ENCODE measurements at places on chromosomes 3 and 15. TPM values are rescaled to one million over a fixed set of nuclear protein-coding genes. Genes with fewer than 3 reads are reported as not detected.

Gene PTH1R
- 7.8 TPM for total RNA-seq

Gene C3orf85
- total RNA-seq, result not detected

Gene VWA5B2
- 3.2 TPM for total RNA-seq

Gene LYSMD4
- 11.6 TPM for total RNA-seq

- no peak for ATAC-seq
Observed at GRCh38 chr3:59052803-59053411, 3.1 kb upstream of the CFAP20DC start.

- no peak for ATAC-seq
Observed at GRCh38 chr3:158713094-158713499, 19.2 kb downstream of the RARRES1 start.

GRCh38 chr3:34024447-34025240, 226.2 kb downstream of the PDCD6IP start:
- ATAC-seq, result no peak

DNA sequence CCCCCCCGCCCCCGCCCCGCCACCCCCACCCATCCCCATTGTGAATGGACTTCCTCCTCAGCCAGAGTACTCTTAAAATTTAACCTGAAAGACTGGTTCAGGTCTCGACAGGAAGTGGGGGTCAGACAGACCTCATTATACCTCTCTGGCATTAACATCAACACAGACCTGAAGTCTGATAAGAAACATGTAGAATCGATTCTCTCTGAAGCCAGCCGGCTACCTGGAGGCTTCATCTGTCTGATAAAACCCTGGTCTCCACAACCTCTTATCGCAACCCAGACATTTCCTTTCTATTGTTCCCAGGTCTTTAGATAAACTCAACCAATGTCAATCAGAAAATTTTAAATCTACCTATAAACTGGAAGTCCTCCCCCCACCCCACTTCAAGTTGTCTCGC, 42.6 kb downstream of the SLCO2A1 start:
- no peak for ATAC-seq

Gene DOCK3
- total RNA-seq, result 14.3 TPM

GRCh38 chr3:126671521-126671920, 16.6 kb upstream of the TXNRD3 start:
- ATAC-seq, result no peak

Gene TMEM42
- total RNA-seq, result 19.8 TPM

Gene DUOXA2
- total RNA-seq, result 0.85 TPM

DNA sequence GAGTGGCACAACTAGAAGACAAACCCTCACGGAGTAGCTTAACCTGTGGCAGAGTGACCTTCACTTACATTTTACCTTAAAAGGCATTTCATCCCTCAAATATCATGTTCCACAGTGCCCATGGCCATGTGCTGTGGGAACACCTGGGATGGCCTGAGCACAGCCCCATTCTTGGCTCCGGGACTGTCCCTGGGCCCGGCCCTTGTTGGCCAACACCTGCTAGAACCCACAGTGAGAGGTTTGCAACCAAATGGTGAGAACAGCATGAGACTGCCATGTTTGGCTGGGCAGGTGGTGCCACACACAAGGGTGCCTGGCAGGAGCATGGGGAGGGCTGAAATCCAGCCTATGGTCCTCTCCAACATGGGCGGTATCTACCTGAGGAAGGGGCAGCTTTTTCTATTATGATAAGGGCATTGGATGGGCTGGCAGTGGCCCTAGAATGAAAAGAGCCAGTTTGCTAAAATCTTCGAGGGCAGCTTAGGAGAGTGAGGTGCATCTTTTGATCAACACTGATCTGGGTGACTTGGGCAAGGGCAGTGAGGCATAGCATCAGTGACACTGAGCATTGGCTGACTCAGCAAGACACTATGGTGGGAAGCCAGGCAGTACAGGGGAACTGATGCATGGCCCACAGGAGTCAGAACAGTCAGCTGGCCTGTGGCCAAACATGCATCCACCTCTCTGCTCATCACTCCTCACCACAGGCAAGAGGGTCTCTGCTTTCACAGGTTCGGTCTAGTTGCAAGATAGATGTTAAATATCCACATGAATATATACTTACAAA, 53.9 kb downstream of the SYNM start:
- no peak for ATAC-seq

Gene KCNAB1
- 3.9 TPM for total RNA-seq

DNA sequence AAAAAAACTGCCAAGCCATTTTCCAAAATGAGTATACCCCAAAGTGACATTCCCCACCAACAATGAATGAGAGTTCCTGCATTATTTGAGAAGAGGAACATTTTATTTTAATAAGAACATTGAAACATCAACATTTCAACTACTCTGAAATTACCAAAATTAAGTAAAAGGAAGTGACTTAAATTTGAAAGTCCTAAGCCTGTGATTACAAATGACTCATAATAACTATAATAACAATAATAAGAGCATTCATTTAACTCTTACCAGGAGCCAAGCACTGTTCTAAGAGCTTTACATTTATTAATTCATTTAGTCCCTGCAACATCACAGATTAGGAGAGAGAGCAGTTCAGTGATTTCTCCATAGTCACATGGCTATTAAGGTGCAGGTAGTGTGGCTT, 32.4 kb downstream of the LRRC28 start:
- ATAC-seq, result no peak

- ATAC-seq, result no peak
Observed at GRCh38 chr15:100688549-100689120, 86.2 kb downstream of the ASB7 start.

- no peak for ATAC-seq
Observed at GRCh38 chr3:192183109-192183508, 544.2 kb downstream of the FGF12 start.

GRCh38 chr3:40872258-40872920, 326.9 kb upstream of the CTNNB1 start:
- peak; percentile 21 for ATAC-seq

DNA sequence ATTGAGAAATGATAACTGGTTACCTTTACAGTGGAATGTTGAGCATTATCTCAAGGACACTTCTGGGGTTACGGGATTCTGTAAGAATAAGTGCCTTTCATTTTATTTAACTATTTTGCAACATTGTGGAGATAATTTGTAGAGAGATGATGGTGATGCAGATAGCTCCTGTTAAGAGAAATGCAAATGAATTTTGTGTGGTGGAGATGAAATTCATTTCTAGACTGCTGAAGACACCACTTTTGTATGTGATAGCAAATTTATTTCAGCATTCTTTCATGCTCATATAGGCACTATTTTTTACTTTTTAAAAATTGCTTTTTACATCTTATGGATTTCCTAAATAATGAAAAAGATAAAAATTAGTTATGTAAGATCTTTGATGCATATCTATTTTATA, 463.3 kb upstream of the CBLB start:
- no peak for ATAC-seq

Gene FAM227B
- total RNA-seq, result 12.1 TPM

DNA sequence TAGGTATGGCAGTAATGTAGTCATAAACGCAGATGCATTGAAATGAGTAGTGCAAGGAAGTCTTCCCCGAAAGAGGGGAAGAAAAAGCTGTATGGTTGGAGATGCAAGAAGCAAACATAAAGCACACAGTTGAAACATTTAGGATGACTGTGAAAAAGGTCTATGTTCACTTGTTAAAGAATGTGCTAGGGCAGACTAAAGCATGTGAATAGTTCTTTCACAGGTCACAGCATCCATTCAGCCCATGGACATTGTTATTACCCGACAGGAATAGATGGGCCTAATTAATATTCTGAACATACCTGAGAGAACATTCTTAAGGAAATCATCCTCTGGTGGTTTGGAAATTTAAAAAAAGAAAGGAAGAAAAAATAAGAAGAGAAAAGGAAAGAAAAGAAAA, 595.2 kb downstream of the ZIC1 start:
- ATAC-seq, result no peak

DNA sequence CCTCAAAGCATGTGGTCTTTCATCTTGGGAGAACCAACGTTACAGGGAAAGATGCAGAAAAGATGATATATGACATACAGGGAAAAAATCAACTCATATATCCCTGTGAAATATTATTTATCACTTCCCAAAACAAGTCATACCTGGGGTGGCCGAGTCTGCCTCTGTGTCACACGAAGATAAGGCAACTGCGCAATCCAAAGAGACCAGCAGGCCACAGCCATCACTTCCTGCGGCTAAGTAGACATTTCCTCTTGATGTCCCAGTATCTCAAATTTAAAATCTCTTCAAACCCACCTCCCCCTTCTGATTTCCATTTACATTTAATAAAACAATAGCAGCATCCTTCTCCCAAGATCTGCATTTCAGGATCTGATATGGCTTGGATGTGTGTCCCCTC, 71.5 kb downstream of the IGF2BP2 start:
- no peak for ATAC-seq

Gene NR1I2
- total RNA-seq, result 0.37 TPM

DNA sequence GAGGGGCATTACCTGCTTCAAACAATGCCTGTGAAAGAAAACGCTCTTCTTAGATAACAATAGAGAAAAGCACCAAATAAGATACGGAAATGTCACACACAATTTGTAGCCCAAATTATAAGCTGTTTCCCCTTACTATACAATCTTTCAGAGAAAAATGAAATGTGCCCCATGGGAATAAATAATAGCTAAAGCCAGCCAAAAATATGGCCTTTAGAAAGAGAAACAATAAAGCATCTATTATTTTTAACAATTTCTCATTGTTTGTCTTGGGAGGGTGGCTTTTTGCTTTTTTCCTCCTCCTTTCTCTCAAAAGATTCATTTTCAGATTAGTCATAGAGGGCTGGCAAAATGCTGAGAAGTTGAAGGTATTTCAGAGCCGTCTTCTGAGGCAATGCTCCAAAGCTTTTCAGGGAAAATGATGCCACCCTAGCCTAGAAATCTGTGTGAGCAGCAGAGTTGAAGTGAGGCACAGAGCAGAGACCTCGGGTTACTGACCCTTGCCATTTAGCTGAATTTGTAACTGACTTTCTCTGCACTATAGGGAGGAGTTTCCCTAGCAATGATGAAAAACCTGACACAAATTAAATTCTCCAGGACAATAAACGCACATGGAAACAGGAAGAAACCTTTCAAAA, 86.3 kb upstream of the PRICKLE2 start:
- peak; percentile 62 for ATAC-seq

Gene GOLGA8N
- 5.7 TPM for total RNA-seq

DNA sequence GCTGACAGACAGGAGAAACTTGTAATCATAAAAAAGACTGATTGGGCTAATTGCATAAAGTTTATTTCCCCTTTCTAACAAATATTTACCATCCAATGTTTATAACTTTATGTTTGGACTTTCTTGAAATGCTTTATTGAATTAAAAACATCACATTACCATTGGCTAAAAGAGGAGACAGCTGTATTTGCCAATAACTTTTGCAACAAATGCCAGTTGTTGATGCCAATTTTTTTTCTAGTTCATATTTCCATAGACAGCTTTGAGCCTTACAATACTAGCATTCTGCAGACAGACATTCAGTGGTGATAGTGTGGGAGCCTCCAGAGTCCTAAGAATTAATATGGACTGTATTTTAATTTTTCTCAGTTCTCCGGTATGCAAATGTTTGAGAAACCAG, 198.4 kb downstream of the ADAMTS17 start:
- no peak for ATAC-seq

Gene COL8A1
- 0.05 TPM for total RNA-seq

DNA sequence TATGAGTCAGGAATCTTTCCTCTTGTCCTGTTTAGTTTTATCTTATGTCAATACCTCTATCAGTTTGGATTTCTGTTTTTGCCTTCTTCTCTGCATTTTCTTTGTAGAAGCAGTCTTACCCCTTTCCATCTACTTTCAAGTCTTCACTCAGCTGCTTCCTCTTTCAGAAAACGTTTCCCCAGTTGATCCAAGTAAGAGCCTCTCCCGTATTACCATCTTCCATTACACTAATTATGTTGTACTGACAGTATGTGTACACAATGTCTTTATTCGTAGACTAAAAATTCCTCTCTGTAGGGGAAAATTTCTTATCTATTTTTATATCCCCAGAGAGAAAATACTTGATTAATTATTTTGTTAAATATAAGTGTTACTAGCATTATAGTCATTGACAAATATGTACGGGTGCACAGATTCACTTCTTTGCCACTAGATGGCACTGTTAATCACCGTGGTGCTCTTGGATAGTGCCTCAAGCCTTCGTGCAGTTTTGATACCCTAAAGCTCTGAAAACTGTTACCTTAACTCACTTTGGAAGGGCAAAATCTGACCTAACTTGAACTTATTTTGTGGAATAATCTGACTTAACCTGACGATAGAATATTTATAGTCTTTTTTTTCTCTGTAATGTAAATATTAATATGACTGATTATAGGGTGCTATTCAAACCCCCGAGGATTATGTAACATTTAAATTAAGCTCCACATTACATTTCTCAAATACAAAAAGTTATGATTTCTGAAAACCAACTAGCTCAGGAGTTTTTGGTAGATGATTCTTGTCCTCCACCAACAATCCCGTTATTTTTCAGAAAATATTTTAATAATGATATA, 74.2 kb upstream of the POU1F1 start:
- ATAC-seq, result peak; percentile 90

Gene TUSC7
- total RNA-seq, result 5.6 TPM

- ATAC-seq, result no peak
Observed at GRCh38 chr3:107853821-107854220, 237.0 kb downstream of the CD47 start.

DNA sequence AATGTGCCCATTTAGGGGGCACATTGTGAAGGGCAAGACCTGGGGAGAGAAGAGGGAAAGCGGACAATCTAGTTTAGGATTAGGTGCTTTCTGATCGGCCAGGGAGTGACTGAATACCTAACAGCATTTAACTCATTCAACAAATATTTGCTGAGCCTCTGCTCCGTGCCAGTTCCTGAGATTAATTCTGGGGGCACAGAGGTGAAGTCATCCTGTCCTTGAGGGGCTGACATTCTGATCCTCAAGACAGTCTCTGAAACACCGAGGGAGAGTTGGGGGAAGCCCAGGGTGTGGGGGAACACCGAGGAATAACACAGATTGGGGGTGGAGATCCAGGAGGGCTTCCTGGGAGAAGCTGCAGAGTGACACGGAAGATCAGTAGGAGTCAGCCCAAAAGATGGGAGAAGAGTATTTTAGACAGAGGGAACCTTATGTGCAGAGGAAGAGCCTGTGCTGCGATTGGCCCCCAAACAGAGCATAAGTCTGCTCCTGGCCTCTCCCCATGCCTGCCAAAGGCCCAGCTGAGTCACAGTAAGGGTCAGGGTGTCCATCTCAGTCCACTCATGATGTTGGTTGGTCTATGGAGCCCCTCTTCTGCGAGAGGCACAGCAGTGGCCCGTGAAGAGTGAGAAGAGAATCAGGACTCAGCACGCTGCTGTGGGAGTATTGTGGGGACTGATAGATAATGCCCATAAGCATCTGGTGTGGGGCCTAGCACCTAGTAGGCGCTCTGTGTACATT, 60.2 kb downstream of the AMOTL2 start:
- ATAC-seq, result no peak

- ATAC-seq, result no peak
Observed at GRCh38 chr3:17972959-17973906, 230.8 kb upstream of the TBC1D5 start.

Gene RUBCN
- total RNA-seq, result 15.9 TPM

Data from motor neuron (in vitro differentiated cells).